DMS 273 treated with DMSO at 0.1 percent for 48 hours (cell line): ENCODE measurements at places on chromosomes 11 and 22.

GRCh38 chr11:107840129-107840484, 18.5 kb downstream of the SLC35F2 start:
- DNase-seq: no peak

- DNase-seq: no peak
Observed at GRCh38 chr22:44801476-44801875, 49.1 kb downstream of the ARHGAP8 start.

GRCh38 chr11:134554861-134555260, 142.8 kb upstream of the B3GAT1 start:
- no peak for DNase-seq

DNA sequence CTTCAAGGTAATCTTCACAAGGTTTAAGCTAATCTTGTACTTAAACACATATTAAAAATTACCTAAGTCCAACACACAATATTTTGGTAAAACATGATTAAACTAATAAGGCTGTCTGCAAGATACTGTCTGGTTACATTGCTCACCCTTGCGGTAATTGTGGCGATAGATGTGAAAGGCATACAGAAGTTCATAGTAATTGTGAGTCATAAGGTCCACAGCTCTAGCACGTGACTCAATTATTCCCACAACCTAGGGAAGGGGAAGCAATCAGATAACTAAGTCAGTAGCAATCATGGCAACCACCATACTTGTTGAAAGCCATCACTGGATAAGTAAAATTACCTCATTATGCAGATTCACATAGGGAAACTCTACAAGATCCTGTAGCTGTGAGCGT, 30.5 kb upstream of the FNBP4 start:
- no peak for DNase-seq

GRCh38 chr11:66862559-66863037, 5.7 kb downstream of the LRFN4 start:
- no peak for DNase-seq

- DNase-seq: no peak
Observed at GRCh38 chr11:113881856-113882255, 6.5 kb upstream of the USP28 start.

- DNase-seq: no peak
Observed at GRCh38 chr11:36126678-36127077, 162.5 kb downstream of the COMMD9 start.

DNA sequence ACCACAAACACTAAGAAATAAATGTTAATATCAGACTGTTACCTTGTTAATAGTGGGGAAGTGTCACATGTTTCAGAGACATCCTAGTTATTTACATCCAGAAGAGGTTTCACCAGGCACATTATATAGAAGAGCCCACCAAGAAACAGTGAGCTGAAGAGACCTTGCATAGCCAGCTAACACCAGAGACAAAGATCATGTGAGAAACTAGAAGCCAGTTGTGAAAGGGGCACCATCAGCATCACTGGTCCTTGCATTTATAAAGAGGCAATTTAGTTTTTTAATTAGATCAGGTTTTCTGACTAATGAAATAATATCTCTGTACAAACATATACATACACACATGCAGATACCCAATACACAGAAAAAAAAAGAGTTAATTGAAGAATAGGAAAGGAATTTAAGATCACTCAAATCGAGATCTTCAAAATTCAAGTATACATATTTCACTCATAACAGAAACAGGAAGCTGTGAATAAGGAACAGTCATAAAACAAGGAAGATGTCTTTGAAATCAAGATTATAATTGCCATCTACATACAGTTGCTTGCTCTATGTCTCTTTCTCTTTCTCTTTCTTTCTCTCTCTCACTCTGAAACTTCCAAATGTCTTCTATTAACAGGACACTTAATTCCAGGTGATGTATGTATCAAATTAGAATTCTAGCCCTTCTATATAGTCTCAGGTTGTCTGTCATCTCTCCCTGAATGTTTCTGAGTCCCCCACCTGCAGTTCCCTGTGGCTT, 348.7 kb downstream of the ETS1 start:
- no peak for DNase-seq

DNA sequence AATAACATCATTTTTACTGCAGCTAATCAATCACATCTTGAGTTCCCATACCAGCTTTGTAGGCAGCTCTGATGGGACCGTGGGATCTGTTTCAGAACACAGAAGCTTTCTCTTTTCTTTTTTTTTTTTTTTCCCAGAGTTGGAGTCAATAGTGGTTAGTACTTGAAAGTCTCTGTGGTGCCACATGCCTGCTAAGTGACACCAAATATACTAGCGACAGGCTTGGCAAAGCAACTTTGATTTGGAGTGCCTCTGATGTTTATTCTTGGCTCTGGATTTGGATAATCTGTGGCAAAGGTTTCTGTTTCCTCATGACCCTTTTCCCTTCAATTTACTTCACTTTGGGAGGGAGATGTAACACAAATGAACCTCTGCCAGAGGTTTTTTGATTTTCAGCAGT, 681.4 kb upstream of the TENM4 start:
- DNase-seq: no peak

GRCh38 chr11:95674657-95675358, 114.8 kb downstream of the FAM76B start:
- DNase-seq: no peak
